ENCODE measurements at places on chromosomes 6 and 20.

DNA sequence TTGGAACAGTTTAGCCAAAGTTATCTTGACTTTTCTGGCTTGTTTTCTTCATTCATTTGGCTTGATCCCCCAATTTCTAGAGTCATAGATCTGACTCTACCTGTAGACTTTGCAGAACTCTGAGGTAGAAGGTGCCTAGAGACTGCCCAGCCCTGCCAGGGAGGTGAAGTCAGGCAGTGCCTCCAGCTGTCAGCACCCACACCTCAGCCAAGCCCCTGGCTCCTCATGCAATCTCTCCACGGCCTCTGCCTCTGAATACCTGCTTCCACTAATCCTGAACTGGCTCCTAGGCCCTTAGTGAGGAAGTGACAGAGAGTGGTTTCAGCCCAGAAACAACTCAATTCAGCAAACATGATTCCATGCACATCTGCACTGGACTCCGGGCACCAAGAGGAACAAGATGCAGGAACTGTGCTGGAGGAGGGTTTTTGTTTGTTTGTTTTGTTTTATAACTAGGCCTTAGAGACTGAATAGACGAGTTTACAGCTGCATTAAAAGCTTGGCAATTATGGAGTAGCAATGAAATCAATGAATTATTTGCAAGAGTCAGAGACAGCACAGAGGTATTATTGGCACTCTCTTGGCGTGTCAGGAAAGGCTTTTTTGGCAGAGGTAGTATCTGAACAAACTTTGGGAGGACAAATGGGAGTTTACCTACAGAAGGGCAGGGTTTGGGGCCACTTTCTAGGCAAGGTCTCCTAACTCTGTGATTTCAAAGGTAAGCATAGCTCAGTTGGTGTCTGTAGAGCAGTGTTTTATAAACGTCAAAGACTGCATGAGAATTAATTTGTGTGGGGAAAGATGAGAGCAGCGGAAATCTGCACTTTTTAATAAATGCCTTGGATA lies 25.2 kb downstream of the TGM3 start:
- no peak for DNase-seq

- DNase-seq, result no peak
These were observed 10.8 kb upstream of the FOXC1 start for GRCh38 chr6:1598886-1599285.

- DNase-seq, result no peak
These were observed 3.9 kb upstream of the MRGBP start for GRCh38 chr20:62792182-62792939.

GRCh38 chr6:109424946-109425345 lies 15.5 kb downstream of the PPIL6 start:
- DNase-seq, result no peak

- no peak for DNase-seq
These were observed 67.6 kb downstream of the PSMG4 start for GRCh38 chr6:3326184-3326971.

DNA sequence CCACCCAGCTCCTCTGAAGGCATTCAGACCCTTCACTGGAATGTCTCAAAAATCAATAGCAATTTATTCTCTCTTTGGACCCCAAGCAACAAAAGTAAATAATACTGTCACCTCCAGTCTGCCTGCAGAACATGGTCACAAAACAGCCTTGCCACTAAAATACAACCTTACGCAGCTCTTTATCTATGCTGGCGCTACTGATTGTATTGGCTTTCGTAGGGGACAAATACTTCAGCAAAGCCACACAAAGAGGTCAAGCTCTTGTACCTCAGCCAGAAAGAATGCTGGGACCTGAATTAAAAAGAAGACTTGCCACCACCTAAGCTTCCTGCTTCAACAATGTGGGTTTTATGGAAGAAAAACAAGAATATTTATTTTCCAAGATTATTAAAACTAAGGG lies 57.2 kb downstream of the PRKN start:
- no peak for DNase-seq

DNA sequence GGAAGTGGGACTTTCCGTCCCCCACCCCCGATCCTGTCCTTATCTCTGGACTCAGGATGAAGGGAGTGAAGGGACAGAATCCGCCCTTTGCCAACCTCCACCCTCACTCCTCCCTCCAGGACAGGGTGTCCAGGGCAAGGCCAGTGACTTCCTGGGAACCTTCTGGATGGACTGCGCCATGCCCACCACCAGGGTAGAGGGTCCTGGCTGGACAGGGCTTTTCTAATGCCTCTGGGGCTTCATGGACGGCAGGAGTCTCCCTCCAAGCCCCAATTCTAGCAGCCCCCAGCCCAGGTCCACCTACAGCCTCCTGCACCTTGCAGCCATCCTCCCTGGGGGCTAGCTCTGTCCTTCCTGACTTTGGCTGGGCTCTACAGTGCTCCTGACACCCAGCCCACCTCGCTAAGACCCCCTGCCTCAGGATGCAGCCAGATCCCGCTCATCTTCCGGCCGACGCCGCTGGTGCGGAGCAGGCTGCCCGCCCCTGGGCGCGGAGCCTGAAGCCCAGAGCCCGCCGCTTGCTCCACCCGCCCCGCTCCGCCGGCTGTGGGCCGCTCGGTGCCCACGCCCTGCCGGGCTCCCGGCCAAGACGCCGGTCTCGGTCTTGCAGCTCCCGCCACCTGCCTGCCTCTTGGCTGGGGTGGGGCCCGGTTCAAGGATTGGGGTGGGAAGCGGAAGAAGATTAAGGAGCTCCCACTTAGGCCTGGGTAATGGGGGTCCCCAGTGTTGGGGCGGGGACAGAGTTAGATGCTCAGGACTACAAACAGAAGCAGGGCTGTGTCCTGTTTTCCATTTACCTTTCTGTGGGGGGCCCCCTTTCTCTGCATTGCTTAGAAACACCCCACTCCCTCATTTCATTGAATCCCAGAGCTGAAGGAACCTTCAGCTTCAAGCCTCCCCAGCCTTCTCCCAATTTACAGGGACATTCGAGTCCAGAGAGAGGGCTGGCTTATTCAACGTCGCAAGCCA lies 72.8 kb downstream of the MDGA1 start:
- no peak for DNase-seq

DNA sequence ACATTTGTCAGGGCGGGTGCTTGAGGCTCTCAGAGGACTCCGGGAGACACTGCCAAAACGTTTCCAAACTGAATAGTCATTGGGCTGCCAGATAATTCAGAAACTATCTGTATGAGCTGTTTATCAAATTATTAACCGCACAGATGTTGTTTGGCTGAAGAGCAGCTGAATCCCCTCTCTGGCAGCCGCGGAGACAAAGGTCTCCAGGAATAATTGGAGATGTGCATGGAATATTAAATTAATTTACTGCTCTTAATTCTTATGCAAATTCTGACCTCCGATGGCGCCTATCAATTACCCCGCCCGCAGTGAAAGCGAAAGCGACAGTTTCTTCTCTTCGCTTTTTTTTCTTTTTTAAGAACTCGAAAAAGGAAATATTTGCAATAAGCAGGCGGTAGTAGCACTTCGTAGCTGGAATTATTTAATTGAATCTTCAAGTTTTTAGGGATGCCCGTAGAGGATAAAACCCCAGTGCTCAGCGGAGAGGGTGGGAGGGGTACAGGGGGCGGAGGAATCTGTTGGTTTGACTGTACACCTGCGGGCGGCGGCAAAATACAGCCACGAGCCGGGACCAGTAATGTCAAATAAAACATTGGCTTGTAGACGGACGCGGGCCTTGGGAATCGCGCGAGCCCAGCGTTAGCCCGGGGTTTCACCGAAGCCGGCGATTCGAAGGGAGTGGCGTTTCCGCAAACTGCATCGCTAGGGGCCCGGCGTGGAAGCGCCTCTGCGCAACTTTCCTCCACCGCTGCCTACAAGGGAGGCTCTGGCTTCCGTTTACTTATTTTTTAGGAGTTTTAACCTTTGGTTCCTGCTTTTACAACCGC lies 6.2 kb downstream of the LINC00237 start:
- DNase-seq, result no peak

- no peak for DNase-seq
These were observed 95.9 kb downstream of the GMDS start for GRCh38 chr6:2149361-2150006.

DNA sequence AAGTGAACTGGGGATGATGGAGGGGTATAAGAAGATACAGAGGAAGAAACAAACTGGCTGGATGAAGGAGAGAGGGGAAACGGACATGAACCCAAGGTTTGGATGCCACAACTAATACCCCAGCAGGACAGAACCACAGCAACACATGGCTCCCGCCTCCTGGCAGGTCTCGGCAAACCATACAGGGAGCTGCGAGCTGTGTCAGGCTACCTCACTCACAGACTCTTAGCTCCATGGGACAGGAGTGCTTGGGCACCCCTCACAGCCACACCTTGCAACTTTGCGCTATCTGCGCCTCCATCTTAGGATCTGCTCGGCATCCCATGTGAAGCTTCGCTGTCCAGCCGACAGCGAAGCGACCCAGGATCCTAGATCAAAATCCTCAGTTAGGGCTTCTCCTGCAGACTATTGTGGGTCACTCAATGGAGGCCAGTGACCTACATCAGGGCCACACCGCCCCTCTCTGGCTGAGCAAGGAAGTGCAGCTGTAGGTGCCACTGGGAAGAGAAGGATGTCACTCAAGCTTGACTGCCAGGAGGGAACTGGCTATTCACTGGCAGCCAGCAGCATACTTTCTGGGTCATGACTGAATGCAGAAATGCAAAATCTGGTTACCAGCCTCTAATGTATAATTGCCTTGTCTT lies 174.4 kb upstream of the RIN2 start:
- DNase-seq, result peak; percentile 33

DNA sequence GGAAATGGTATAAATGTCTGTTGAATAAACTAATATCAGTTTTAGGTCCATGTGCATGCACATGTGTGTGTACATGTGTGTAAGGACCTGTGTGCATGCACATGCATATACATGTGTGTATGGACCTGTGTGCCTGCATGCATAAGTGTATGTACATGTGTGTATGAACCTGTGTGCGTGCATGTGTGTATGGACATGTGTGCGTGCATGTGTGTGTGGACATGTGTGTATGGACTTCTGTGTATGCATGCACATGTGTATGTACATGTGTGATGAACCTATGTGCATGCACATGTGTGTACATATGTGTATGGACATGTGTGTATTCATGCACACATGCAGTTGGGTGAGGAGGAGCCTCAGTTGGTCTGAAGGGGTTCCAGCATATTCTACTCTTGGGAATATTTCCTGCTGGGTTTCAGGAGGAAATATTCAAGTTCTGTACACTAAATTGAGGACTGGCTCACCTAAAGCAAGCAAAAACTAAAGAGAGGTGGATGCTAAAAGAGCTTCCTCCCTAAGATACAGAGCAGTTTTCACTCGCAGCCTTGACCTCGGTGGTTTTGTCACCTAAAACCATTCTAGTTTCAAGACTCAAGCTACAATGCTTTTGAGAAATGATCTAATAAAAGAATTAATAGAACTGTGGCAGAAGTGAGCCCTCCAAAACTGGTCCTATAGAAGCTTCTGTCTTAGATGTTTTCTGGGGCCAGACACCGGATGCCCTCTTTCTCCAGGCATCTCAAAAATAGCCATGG lies 742.8 kb downstream of the MAFB start:
- DNase-seq, result no peak

GRCh38 chr6:108737594-108738546 lies 110.4 kb upstream of the ARMC2 start:
- DNase-seq, result no peak

- no peak for DNase-seq
These were observed 20.5 kb upstream of the DSN1 start for GRCh38 chr20:36794116-36794474.

- DNase-seq, result no peak
These were observed 80.5 kb downstream of the TNFRSF21 start for GRCh38 chr6:47229255-47229654.

GRCh38 chr20:49705358-49705757 lies 8.3 kb downstream of the B4GALT5 start:
- no peak for DNase-seq

DNA sequence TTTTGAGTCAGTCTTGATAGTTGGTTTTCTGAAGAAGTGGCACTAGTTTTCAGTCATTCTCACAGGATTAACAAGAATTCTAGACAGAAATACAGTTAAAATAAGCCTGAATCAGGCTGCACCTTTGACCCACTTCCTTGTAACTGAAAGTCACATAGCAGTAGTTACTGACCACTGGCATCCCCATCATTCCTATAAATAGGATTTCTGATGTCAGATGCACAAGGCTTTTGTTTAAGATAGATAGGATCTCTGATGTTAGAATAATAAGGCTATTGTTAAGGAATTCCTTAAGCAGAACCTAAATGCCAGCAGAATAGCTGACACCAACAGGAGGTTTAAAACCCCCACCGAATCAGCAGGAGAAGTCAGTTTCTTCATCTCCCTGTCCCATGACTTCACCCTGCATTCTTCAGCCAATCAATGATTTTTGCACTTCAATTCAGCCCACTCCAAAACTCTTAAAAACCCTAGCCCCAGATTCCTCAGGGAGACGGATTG lies 30.6 kb upstream of the ZBTB24 start:
- DNase-seq, result no peak

DNA sequence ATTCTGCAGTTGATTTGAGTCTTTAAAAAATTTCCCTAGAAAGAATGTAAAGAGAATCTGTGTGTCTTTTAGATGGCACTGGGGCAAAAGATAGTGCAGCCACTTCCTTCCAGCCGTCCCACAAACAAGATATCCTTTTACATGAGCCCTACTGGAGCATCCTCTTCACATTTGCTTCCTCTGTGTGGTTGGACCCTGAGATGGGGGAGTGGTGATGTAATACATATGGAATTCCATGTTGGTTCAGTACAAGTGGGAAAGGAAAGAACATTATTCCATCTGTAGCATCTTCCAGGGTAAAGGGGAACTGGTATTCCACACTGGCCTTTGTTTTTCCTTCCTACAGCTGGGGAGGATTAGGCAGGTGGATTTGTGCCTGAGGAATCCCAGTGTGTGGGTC lies 78.9 kb upstream of the ISM1 start:
- no peak for DNase-seq

DNA sequence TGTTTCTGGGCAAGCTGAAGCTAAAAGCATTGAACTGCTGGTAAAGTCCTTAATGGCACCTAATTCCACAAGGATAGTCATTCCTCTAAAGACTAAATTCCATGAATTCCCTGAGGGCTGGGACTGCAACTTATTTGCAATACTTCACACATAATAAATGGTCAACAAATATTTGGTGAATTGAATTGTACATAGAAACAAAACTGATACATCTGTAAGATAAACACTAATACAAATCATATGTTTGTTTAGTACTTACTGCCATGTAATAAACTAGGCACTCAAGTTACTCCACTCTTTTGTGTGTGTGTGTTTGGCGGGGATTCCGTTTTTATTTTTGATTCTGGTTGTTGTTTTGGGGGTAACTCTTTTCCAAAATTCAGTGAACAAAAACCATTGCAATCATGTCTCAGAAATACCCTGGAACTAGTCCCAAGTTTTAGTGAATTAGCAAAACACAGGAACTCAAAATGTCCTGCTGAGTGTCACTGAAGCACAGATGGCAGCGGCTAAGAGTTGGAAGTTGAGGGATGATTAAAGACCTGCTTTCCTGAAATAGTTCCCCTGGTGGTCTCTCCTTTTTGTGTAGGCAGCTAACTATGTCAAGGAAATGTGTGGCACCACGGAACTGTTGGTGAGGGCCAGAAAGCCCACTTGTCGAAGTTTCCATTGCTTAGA lies 74.8 kb upstream of the SNRPB2 start:
- DNase-seq, result no peak

DNA sequence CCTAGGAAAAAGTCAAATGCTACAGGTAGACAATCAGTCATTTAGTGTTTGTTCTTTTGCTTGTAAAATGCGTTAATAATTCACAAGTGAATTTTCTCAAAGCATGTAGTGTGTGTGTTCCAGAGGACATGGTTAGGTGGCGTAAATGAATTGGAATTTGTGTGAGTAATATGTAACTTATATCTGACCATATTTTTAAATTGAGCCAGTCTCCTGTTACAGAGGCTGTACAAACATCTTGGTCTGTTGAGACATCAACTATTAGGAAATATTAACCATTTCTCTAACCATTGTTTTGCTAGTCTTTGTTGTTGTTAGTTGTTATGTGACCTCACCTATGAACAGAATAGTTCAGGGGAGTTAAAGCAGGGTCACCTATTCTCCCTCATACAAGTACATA lies 22.7 kb downstream of the MCM8 start:
- DNase-seq, result no peak
